ENCODE measurements at places on chromosomes 16 and 17.

DNA sequence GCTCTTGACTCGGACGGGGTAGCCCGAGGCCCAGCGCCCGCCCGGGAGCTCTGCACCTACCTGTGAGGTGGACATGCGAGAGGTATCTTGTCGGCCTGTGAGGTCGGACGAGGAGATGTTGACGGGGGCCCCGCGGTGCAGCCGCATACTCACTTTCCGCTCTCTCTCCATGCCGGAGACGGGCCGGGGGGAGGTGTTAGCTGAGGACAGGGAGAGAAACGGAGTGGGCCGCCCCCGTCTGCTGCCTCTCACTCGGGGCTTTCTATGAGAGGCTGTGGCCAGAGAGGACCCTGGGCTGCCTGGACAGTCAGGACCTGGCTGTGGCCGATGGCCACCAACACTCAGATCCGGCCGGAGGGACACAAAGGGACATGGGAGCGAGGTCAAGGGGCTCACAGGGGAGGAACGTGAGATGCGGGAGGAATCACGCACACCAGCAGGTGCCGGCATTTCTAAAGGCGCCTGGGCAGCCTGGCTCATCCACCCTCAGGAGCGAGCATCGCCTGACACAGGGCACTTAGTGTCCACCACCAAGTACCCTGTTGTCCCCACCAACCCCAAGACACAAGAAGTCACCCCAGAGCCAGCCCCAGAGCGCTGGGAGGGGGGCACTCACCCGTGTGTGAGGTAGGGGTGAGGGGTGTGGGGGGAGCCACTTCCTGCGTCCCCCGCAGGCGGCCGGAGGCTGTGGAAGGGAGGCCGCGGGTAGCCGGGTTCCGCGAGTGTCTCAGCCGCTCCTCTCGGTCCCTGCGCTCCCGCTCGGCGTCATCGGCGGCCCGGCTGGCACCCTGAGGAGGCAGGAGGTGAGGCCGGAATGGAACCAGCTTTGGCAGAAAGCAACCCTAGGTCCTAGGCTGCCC, 20.2 kb downstream of the SLC16A3 start:
- DNase-seq: no peak

- DNase-seq: no peak
Observed at GRCh38 chr17:16945663-16946218, 26.2 kb downstream of the TNFRSF13B start.

- no peak for DNase-seq
Observed at GRCh38 chr17:5785338-5785737, 201.0 kb upstream of the NLRP1 start.

DNA sequence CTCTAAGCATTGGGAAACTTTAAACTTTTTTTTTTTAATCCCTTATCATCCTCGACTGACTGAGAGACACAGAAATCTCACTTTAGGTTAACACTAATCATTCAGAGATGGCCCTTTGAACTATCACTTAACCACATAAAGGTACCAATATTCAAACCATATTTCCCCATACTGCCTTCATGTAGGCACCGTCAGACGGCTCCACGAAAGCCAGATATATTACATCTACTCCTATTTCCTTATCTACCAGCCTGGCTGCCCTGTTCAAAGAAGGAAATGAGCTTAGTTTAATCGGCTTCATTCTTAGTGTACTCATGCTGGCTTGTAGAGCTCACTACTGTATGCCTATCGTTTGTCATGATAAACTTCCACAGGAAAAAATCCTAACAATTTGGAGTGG, 270.9 kb downstream of the CEP112 start:
- DNase-seq: no peak

- no peak for DNase-seq
Observed at GRCh38 chr17:83131401-83132011, 52.1 kb downstream of the METRNL start.

DNA sequence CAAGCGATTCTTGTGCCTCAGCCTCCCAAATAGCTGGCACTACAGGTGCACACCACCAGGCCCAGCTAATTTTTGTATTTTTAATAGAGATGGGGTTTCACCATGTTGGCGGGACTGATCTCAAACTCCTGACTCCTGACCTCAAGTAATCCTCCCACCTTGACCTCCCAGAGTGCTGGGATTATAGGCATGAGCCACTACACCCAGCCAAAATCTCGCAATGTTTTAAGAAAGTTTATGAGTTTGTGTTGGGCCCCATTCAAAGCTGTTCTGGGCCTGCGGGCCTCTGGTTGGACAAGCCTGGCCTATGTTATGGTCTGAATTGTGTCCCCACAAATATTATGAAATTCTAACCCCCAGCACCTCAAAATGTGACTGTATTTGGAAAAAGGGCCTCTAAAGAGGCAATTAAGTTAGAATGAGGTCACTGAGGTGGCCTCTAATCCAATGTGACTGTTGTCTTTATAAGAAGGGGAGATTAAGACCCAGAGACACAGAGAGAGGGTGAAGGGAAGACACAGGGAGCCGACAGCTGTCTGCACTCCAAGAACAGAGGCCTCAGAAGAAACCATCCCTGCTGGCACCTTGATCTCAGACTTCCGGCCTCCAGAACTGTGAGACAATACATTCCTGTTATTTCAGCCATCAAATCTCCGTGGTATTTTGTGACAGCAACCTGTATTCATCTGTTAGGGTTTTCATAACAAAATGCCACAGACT, 469.9 kb downstream of the HS3ST4 start:
- no peak for DNase-seq

DNA sequence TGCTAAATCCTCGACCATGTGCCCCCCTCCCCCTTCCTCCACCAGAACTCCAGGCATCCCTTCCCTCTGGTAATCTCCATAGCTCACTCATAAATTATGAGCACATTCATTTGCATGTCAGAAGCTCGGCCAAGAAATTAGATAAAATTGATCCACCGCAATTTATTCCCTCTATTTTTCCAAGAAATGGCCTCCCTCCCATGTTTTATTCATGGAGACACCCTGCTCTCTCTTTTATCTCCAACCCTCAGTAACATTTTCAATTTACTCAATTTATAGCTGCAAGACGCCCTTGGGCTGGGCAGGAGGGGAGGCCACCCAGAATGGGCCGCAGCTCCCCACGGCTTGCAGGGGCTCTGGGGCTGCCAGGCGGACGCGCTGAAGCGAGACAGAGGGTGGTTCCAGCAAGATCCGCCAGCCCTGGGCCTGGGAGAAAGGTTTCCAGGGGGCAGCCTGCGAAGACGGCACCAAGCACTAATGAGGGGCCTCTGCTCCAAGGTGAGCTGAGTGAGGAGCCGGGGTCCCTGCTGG, 54.7 kb upstream of the ZNF423 start:
- DNase-seq: no peak

GRCh38 chr16:4110680-4111079, 5.6 kb downstream of the ADCY9 start:
- DNase-seq: no peak

DNA sequence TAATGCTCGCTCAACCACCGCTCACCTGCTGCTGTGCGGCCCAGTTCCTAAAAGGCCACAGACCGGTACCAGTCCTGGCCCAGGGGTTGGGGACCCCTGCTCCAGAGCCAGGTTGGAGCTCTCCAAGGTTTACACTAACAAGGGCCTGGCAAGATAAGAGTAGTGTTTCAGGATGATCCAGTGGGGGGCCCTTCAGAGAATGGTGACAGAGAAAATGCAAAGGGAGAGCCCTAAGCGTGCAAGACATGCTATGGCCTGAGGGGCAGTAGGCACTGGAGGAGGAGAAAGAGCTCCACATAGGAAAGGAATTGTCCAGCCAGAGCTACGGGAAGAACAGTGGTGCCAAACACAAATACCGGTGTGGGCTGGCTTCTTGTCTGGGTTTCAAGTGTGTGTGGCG, 233.4 kb downstream of the STX8 start:
- no peak for DNase-seq

DNA sequence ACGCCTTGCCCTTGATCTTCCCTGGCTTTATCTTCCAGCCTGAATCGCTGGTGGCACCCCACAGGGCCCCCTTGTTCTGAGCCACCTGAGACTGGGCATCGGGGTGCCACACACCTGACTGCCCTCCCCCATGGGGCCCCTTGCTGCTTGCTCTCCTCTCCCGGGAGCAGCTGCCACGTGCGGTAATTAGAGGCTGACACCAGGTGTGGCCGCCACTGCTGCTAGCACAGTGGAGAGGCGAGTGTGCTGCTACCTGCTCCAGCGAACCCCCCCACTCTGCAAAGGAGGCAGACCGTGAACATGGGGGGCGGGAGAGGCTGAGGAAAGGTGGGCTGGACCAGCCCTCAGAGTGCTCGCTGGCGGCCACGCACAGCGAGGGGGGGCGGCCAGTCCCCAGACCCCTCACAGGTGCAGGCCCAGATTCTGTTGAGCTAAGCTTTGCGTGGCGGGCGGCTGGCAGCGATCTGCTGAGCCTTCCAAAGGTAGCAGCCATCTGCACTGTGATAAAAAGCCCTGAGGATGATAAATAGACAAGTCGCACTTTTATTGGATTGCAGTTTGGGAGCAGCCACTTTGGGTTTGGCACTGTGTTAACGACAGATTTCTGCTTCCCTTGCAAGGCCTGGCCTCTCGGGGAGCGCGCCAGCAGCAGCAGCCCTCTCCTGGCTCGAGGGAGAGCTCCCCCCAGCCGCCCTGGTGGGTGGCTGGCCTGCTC, 167.9 kb upstream of the GSE1 start:
- no peak for DNase-seq

GRCh38 chr16:29975811-29976511, 2.3 kb downstream of the TAOK2 start:
- DNase-seq: no peak

DNA sequence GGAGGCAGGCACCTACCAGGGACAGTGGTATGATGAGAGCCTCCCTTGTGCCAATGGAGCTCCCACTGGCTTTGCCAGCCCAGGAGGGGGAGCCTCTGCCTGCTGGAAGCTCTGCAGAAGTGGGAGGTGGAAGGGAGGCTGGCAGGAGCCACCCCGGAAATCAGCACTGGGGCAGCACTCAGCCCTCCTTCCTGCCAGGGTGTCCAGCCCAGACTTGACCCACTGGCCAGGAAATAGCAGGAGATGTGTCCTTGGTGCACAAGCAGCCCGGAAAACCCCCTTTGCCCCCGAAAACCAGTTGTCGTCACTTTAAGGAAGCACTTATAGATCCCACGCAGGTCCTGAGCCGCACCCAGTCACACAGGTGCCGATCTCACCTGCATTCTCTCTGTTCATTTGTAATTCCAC, 49.3 kb upstream of the CACNG4 start:
- DNase-seq: no peak

GRCh38 chr17:81926451-81927151, 934 bp downstream of the MAFG start:
- peak; percentile 65 for DNase-seq

DNA sequence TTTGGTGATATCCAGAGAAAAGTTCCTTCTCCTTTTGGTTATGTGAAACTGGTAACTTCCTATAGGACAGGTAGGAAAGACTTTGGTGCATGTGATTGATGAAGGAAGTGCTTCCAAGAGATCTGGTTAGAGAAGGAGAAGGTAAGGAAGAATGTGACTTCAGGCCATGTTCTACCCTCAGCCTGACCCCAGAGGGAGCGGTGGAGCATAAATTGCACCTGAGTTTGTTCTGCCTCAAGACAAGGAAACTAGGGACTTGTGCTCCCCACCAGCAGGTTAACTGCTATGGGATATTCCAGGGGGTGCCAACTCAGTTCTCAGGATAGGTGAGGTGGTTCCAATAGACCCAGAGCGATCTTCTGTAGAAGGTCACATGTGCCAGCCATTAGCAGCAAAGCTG, 299.3 kb upstream of the XYLT1 start:
- DNase-seq: no peak

- DNase-seq: no peak
Observed at GRCh38 chr17:39080421-39081078, 70.9 kb downstream of the PLXDC1 start.

GRCh38 chr16:1917665-1918350, 407 bp downstream of the HS3ST6 start:
- no peak for DNase-seq

GRCh38 chr16:14121872-14122271, 50.8 kb downstream of the MRTFB start:
- no peak for DNase-seq

GRCh38 chr17:81277421-81277820, 17.7 kb downstream of the SLC38A10 start:
- DNase-seq: no peak

GRCh38 chr16:1781758-1782407, 488 bp downstream of the SPSB3 start:
- peak; percentile 63 for DNase-seq

DNA sequence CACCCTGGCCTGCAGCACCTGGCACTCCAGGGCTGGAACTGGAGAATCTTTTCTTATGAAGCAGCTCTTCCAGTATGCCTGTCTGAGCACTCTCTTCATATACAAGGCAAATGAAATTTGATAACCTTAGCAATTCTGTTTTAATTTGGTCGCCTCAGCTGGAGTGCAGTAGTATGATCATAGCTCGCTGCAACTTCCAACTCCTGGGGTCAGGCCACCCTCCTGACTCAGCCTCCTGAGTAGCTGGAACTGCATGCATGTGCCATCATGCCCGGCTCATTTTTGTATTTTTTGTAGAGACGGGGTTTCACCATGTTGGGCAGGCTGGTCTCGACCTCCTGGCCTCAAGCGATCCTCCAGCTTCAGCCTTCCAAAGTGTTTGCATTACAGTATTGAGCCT, 140.8 kb upstream of the CHMP6 start:
- no peak for DNase-seq

- no peak for DNase-seq
Observed at GRCh38 chr16:24801761-24802302, 43.9 kb upstream of the SLC5A11 start.

GRCh38 chr17:60944751-60945150, 267.1 kb downstream of the BCAS3 start:
- no peak for DNase-seq

DNA sequence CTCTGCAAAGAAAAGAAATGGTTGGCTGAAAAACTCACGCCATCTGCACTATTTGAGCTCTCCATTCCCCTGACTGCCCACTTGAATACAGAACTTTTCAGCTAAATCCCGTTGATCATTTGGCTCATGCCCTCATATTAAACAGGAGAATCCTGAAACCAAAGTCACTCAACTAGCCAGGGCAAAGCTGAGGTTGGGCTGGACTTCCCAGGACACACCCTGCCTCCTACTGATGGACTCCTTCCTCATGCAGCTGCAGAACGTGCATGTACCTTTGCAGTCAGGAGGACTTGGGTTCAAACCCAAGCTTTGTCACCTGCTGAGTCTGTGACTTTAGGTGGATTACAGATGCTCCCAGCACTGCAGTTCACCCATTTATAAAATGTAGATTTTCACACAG, 7.7 kb downstream of the ASIC2 start:
- no peak for DNase-seq

DNA sequence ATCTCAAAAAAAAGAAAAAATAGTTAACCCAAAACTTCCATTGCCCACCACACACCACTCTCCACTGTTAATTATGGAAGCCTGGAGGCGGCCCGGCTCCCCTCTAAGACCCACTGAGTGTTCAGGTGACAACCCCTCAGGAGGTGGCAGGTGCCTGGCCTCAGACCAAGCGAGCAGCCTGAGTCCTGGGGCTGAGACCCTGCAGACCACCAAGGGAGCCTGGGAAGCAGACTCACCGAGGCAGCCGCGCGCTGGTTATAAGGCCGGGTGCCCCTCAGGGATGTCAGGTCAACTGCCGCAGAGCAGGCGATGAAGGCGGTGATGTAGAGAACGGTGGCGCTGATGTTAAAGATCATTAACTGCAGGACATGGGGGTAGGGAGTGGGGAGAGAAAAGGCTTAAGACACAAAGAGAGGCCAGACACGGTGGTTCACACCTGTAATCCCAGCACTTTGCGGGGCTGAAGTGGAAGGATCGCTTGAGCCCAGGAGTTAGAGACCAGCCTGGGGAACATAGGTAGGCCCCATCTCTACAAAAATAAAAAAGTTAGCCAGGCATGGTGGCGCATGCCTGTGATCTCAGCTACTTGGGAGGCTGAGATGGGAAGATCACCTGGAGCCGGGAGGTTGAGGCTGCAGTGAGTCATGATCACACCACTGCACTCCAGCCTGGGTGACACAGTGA, 13.3 kb downstream of the ARL2BP start:
- DNase-seq: no peak

GRCh38 chr17:9905902-9906301, 831 bp upstream of the RCVRN start:
- DNase-seq: peak; percentile 30
